ENCODE measurements at places on chromosomes 2 and 18. TPM values are rescaled to one million over a fixed set of nuclear protein-coding genes. Genes with fewer than 3 reads are reported as not detected.

Gene CRYGC
- not detected for total RNA-seq

Gene GALR1
- total RNA-seq, result not detected

Gene SOCS6
- total RNA-seq, result 49.5 TPM

Gene CACNB4
- total RNA-seq, result 1.1 TPM

Gene ALK
- under 0.01 TPM for total RNA-seq

Gene ATP6V1C2
- under 0.01 TPM for total RNA-seq

Gene TACR1
- total RNA-seq, result under 0.01 TPM

Gene CD8A
- total RNA-seq, result not detected

Gene AGAP1
- total RNA-seq, result 6.5 TPM

Gene NMS
- total RNA-seq, result not detected

Gene GKN1
- not detected for total RNA-seq

Gene TBR1
- total RNA-seq, result not detected

Gene SLC5A7
- total RNA-seq, result not detected

Gene FBXO36
- total RNA-seq, result 3.8 TPM

Gene SLC19A3
- 2.1 TPM for total RNA-seq

Gene GPR39
- 0.28 TPM for total RNA-seq

Gene PROM2
- 0.28 TPM for total RNA-seq

Gene STEAP3
- total RNA-seq, result 18.2 TPM

Gene ANO7
- 0.83 TPM for total RNA-seq

Gene HAT1
- total RNA-seq, result 22.1 TPM
